GM23248 (cell line): ENCODE measurements at places on chromosomes 3 and 15.
A peak's percentile ranks its signal among the peaks of the same experiment; 100 is the strongest.

- DNase-seq, result peak; percentile 65
Observed at GRCh38 chr3:50008931-50009330, 69.0 kb downstream of the RBM6 start.

DNA sequence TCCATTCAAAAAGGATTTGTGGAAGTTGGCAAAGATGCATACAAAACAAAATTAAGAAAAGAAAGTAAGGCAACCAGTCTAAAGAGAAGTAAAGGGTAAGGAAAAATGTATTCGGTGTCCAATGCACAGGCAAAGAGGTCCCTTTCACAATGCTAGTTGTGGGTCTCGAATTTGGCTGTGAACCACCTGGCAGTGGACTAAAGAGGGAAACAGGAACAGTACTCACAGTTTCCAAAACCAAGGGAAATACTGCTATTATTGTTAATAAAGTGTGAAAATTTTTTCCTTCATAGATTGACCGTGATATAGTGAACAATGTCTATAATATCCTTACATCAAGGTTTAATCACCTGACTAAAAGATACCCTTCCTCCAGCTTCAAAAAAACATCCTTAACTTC lies 57.9 kb downstream of the TNIK start:
- DNase-seq, result no peak

DNA sequence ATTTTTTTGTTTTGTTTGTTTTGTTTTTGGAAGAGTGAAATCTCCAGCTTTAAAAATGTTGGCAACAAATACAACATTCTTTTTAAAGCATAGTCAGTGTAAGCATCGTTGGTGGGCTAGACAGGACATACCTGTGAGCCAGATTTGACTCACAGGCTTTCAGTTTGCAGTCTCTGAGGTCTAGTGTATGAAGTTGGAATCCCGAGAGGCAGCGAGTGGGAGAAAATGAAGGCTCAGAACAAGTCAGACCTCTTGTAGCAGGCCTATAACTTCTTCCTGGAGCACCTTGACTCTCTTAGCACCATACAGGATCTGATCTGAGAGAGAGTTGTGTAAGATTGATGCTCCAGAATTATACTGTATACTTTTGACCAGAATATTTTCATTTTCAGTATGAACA lies 60.2 kb downstream of the CNTN4 start:
- DNase-seq, result no peak

- DNase-seq, result no peak
Observed at GRCh38 chr3:158508481-158508880, 62.5 kb upstream of the MLF1 start.

DNA sequence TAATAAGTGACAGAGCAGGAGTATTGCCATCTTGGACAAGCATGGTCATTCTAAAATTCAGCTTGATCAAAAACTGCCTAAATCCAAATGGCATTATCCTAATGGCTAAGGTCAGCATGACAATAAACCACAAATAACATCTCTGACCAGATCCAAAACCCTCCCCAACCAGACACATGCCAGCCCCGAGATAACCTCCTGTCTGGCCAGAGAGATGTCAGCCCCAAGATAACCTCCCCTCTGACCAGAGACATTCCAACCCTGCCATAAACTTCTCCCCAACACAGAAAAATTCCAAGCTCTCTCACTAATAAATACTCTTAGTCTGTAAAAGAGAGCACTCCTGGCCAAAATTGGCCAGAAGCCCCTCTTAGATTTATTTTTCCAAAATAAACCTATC lies 470.5 kb upstream of the UBE2E2 start:
- no peak for DNase-seq

- no peak for DNase-seq
Observed at GRCh38 chr3:128781164-128781563, 55.2 kb downstream of the RAB7A start.

GRCh38 chr15:40106203-40107161 lies 2.2 kb downstream of the BMF start:
- DNase-seq, result peak; percentile 45

GRCh38 chr3:57080171-57080570 lies 19.7 kb downstream of the SPATA12 start:
- no peak for DNase-seq

GRCh38 chr3:59677747-59678702 lies 628.2 kb upstream of the CFAP20DC start:
- DNase-seq, result no peak

- no peak for DNase-seq
Observed at GRCh38 chr15:95565690-95566089, 764.8 kb upstream of the NR2F2 start.

DNA sequence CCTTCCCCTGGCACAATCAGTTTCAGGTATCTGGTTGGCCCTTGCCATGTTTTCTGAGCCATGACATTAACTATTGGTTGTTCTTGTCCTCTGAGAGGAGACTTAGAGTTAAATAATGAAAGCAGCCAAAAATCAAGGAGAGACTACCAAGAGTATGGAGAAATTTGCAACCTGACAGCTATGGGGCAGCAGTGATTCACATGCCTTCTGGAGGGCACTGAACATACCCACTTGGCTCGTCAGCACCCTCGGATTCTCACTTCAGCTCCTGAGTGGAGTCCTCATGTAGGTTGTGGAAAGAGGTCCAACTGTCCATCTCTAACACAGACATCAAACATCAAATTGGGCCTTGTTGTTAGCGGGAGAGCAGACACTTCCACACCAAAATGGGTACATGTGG lies 265.6 kb downstream of the EBLN2 start:
- no peak for DNase-seq

- no peak for DNase-seq
Observed at GRCh38 chr15:40259021-40259420, 20.2 kb downstream of the PAK6 start.

DNA sequence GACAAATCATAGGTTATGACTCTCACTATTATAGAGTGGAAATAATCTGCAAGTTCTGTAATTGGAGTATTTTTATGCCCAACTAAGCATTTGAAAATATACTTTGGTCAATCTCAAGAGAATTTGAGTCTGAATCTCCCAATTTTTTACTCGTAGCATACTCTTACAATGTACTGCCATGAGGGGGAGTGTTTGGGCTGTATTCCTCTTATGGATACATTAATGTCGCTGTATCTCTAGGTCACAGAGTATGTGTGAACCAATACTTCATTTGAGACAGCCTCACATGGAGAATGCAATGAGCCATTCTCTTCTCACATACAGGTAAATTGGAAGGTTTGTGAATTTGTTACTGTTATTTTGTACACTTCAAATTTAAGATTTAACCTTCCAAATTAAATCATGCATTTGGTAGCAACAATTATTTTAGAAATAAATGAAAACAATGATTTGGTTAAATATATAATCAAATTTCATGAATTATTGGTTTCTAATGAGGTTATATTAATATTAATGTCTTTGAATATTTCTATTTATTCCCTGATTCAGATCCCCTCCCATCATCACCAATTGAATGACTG lies 5.5 kb upstream of the CD200 start:
- peak; percentile 75 for DNase-seq

DNA sequence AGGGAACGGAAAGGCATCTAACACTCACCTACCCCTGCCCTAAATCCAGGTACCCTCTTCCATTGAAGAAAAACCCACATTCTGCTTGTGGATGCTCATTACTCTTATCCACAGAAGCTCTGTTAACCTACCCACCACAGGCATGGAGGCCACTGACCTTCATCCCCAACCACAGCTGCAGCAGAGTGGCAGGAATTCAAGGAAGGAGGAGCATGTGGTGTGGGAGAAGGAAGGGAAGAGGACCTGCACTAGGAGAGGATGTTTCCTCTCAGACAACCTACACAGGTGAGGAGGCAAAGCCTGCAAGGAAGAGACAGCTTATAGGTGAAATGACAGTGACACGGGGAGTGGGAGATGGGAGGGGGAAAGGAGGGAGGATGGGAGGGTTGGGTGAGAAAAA lies 192.5 kb upstream of the TSC22D2 start:
- DNase-seq, result no peak

- DNase-seq, result peak; percentile 89
Observed at GRCh38 chr3:24199775-24200247, 254.7 kb downstream of the NR1D2 start.

DNA sequence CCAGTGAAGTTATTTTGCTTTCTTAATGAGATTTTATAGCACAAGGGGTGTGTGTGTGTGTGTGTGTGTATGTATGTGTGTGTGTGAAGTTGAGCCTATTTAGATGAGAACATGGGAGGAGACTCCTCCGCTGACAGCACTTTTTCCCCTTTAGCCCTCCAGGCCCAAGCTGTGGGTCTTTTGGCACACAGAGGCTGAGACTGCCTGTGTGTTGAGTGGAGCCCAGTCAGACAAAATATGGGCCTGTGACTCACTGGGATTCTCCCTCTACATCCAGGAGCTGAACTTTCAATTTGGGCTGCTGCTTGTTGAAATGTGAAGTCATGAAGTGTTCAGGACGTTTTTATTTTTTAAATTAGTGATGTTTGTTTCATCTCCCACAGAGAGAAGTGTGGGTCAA lies 108.0 kb downstream of the MFSD1 start:
- DNase-seq, result peak; percentile 80

DNA sequence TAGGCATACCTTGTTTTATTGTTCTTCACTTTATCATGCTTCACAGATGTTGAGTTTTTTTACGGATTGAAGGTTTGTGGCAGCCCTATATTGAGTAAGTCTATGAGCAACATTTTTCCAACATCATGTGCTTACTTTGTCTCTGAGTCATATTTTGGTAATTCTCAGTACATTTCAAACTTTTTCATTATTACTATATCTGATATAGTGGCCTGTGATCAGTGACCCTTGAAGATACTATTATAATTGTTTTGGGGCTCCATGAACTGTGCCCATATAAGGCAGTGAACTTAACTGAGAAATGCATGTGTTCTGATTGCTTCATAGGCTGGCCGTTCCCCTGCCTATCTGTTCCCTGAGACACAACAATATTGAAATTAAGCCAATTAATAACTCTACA lies 42.8 kb upstream of the NSMCE3 start:
- peak; percentile 65 for DNase-seq

GRCh38 chr3:20097015-20097414 lies 56.8 kb downstream of the KAT2B start:
- no peak for DNase-seq

GRCh38 chr3:136105044-136105443 lies 91.1 kb downstream of the MSL2 start:
- DNase-seq, result no peak

DNA sequence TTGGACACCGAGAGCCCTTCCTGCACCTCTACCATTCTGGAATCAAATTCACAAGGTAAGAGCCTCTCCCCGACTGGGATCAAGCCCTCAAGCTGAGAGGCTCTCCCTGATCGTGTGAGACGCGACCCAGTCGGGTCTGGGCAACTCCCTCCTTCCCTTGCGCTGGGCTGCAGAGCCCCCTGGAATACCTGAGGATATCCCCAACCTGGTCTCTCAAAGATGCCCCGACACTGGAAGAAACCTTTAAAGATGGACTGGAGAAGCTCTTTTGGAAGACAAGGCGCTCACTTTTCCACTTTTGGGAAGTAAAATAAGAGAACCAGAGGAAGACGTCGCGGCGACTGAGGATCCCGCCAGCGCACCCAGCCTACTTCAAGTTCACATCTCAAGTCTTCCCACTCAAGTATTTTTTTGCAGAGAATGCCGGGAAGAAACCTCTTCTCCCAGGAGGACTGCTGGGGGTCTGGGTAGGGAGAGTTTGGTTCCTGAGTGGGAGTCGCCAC lies 33.8 kb downstream of the ZIC4 start:
- no peak for DNase-seq

DNA sequence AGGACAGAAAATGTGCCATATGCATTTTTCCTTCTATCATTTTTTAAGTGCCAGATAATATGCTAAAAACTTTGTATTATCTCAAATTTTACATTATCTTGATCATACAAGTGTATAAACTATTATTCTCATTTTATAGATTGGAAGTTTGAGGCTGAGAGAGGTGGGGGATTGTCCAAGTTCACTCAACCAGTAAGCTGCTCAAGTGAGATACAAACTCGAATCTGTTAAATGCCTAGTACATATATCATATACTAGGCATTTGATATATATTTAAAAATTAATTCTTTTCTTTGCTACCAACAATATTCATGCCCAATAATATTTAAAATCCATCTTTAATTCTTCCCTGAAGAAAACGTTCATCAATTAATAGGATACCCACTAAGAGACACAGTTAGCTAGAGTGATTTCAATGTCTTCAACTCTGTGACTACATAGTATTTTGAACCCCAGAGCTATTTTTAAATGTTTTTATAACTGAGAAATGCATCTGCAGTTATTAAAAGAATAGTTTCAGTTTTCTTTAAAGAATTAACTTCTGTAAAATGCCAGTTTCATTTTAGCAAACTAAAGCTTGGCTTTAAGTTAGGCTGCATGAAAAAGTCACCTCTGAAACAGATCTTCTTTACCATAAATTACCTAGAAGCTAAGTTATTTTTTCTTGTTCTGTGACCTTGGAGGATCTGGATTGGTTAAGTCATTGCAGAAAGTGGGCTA lies 40.4 kb downstream of the IQCB1 start:
- DNase-seq, result no peak

DNA sequence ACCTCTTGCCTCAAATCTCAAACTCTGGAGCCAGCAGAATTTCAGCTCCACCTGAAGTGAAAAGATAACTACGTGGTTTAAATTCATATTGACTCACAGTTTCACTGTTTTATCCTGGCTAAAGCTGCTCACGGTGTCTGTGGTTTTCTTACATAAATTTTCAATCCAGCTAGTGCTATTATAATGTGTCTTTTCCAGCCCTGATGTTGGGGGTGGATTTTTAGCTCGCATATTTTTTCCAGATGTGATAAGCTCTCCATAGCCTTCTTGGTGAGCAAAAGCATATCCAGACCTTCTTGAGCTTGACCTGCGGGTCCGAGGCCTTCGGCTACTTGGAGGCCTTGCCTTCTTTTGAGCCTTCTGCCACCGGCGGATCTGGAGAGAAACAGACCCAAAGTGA lies 239.3 kb downstream of the DTWD1 start:
- DNase-seq, result peak; percentile 75

DNA sequence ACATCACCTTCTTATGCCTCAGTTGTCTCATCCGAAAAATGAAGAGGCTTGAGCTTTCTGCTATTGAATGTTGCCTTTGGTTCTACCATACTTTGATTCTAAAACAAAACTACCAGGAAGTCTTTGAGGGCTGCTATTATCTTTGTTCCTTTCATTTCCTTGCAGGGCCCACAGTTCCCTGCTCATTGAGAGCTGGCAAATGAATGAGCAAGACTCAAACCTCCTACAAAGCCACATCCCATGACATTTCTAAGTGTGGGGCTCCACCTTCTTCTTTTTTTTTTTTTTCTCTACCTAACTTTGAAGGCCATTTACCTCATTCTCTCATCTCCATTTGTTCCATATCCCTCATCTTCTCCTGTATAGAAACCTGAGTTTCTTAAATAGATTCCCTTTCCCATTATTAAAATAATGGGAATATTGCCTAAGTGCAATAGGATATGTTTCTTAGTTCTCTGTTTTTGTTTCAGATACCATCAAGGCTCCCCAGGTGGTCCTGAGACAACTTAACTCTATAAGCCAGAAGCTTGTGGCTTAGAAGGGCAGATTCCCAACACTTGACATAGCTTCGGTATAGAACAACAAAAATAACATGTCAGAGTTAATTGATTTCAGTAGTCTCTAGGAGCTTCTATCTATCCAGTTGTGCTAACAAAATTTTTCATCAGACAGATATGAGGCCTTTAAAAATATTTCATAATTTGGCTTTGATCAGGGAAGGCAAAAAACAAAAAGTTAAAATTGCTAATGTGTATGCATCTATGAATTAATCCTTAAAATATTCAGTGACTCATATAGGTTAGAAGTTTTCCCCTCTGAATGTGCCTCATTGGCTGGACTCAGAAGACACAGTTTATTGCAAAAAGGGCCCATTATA lies 951.6 kb downstream of the TUSC7 start:
- peak; percentile 76 for DNase-seq

GRCh38 chr3:115375362-115375761 lies 228.3 kb upstream of the ZBTB20 start:
- DNase-seq, result no peak

GRCh38 chr3:69212411-69213160 lies 90.2 kb upstream of the LMOD3 start:
- peak; percentile 84 for DNase-seq
